GM12878 (cell line): ENCODE measurements at places on chromosomes 11 and 22. TPM values are rescaled to one million over a fixed set of nuclear protein-coding genes. Genes with fewer than 3 reads are reported as not detected.

Gene MFNG
- total RNA-seq = 95.5 and 99.1 TPM in 2 replicates

DNA sequence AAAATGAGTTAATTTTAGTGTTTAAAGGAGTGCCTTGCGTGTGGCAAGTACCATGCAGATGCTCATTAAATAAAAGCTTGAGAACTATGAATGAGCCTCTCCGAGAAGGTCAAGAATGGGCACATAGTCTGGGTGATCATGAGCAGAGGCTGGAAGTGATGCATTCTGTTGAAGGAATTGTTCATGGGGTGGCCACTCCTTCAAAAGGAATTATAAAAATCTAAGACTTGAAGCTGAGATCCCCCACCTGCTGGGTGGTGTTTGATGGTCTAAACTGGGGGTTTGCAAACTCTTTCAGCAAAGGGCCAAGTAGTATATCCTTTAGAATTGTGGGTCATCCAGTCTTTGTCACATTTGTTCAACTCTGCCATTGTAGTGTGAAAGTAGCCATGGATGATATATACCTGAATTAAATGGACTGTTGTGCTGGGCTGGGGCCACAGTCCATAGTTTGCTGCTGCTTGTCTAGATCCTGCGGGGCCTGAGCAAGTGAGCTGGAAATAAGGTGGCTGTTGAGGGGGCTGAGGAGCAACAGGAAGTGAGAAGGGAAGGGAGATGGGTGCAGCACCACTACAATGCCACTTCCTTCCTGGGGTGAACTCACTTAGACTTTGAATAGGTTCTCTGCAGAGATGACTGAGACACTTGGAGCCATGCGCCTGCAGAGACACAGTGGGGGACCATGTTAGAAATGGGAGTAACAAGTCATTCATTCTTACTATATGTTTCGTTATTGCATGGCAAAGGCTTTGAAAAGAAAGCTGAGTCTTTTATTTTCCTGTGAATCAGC lies 179.0 kb downstream of the SNX19 start:
- DNase-seq = no peak

- no peak for DNase-seq
Measured at GRCh38 chr22:32602154-32602553, 127.5 kb downstream of the FBXO7 start.

GRCh38 chr11:24391167-24391566 lies 105.7 kb upstream of the LUZP2 start:
- DNase-seq = no peak

DNA sequence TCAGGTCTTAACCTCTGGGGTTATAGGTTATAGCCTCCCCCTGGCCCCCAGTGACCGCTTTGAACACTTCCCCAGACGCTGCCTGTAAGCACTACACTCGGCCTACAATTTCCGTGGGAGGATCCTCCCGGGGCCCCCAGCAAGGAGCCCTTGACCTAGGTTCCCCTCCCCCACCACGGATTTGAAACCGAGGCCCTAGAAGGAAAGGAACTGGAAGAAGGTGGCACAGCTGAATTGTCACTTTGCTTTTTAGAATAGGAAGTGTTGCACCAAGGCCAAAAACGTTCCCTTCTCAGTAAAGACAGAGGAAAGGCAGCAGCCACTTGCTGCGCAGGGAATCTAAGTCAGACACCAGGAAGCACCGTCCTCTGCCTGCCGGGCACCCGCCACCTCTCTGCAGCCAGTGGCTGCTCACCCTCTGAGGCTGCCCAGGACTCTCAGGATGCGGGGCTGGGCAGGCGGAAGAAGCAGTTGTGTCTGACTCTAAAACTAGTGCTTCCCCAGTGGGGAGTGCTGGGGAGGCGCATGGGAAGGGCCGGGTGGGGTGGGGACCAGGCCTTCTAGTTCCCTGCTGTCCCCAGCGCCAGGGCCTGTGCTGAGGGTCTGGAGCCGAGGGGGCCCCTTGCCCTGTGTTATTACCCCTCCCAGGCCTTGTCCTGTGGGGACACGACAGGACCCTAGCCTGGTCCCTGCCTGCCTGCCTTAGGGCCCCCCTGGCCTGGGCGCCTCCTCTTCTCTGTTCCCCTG lies 7.9 kb upstream of the FLRT1 start:
- DNase-seq = no peak

DNA sequence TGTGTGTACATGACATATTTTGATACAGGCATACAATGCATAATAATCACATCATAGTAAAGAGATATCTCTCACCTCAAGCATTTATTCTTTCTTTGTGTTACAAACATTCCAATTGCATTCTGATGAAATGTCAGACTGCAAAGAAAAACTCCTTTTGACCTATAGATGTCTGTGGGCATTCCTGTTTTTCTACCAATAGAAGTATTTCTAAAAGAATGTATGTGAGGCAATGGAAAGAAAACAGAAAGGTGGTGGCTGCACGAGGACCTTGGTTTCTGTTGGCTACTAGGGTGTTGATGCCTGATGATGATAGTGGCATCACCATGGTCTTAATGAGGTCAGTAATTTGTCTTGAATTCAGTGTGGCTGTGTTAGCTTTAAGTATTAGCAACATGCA lies 137.0 kb upstream of the ANO3 start:
- DNase-seq = no peak

- DNase-seq = no peak
Measured at GRCh38 chr11:31340903-31341572, 28.5 kb downstream of the DCDC1 start.

GRCh38 chr22:30008401-30008800 lies 71.9 kb upstream of the HORMAD2 start:
- DNase-seq = no peak
